ENCODE measurements at places on chromosomes 4 and X.

DNA sequence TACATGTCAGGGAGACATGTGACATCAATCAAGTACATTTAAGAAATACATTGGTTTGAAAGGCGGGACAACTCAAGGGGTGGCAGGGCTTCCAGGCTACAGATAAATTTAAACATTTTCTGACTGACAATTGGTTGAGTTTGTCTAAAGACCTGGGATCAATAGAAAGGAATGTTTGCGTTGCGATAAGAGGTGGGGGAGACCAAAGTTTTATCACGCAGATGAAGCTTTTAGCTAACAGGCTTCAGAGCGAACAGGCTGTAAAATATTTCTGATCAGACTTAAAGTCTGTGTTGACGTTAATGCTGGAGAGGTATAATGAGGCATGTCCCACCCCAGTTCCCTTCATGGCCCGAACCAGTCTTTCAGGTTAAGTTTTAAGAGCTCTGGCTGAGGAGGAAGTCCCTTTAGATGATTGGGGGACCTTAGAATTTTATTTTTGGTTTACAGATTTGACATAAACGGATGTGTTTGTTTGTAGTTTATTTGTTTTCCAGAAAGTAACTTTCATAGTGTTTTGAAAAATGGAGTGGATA lies 346.7 kb upstream of the RASGEF1B start:
- no peak for DNase-seq

- no peak for DNase-seq
Observed at GRCh38 chr4:87224141-87224923, 3.9 kb upstream of the KLHL8 start.

DNA sequence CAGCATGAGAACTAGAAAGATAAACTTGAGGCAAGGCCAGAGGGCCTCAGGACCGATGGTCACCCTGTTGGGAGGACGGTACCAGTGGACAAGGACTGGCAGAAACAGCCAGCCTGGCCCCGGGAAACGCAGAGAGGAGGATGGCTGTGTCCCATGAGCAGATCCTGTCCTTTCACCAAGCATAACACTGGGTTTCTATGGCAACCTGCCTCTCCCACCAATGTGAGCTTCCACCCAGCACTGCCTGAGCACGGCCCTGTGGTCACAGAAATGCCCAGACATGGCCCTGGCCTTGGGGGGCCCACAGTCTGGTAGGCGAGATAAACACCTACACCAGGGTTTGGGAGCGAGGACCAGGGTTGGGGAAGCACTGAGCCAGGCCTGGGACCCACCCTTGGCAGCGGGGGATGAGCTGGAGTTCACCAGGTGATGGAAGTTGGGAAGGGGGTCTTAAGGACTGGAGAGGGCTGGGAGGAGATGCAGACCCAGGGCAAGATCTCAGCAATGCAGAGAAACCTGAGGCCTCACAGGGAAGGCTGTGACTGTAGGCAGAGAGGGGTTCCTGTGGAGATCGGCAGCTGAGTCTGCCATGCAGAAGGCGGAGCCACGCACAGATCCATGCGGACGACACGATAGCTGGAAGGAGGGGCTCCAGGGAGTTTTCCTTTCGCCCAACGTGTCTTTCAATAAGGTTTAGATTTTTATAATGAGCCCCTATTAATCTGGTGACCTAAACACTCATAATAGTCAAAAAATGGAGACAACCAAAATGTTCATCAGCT lies 32.7 kb upstream of the CRMP1 start:
- no peak for DNase-seq

- no peak for DNase-seq
Observed at GRCh38 chr4:821181-821591, 4.7 kb downstream of the CPLX1 start.

DNA sequence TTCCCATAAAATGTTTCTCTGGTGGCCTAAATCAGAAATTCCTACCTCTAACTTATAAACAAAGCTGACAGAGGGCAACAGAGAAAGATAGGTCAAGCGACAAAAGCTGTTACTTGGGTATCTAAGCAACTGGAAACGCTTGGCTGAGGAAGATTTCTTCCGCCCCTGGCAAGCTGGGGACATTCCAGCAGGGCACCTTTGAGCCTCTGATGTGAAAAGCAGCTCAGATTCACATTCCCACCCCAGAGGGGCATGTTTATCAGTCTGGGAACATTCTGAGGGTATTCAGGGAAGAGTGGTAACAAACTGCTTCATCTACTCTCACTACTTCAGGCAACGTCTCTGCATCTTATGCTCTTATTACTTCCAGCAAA lies 3.5 kb upstream of the CDS1 start:
- DNase-seq: no peak

GRCh38 chr4:40388239-40388638 lies 53.1 kb downstream of the CHRNA9 start:
- DNase-seq: no peak

DNA sequence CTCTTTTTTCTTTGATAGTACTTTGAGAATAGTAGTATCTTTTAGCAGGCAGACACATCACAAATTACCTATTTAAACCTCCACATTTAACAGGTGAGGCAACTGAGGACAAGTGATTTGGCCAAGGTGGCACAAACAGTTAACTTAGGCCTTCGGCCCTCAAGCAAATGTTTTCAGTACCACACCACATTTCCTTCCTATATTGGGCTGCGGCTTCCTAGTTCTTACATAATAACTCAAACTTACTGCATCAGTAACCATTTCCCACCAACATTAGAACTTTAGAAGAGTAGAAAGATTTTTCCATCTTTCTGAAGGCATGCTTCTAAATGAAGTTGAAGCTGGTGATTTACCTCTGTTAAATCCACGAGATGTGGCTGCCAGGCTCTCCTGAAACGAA lies 63.2 kb upstream of the SLC4A4 start:
- DNase-seq: no peak

GRCh38 chrX:49230500-49231232 lies 2.5 kb downstream of the CACNA1F start:
- peak; percentile 50 for DNase-seq

DNA sequence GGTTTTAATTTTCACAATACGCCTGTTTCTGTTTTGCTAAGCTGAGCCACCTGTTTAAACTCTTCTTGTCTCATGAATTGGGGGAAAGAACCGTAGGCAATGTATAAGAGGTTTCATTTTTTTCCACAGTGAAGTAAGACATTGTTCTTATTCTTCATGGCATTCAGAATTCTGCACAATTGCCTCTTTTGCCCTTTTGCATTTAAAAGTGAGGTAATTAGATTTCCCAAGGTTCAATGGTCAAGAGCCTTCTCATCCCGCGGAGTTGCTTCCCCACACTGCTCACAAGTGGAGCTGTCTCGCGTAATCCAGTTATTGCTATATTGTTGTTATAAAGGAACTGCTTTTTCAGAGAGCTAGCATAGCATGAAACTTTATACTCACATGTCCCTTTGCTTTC lies 90.9 kb upstream of the SPRY1 start:
- DNase-seq: no peak

DNA sequence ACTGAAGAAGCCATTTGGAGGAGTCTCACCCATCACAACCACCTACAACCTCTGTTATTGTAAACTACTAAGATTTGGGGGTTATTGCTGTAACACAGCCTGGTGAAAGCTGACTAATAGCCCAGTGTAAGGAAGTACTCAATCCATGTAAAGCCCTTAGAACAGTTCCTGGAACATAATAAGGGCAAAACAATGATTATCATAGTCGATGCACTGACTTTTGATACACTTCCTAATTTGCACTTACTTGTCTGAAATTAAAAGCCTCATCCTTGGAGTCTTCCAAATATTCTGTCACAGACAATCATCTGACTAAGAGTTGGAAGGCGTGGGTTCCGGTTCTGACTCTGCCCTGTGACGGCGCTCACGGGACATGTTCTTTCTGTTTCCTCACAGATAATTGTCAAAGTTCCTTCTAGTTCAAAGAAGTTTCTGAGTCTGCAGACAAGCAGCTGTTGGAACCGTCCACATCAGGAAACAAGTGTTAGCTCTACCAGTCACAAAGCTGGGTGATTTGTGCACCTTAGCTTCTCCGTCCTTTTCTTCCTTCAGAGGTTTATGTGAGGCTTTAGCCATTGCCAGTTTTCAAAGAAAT lies 33.4 kb upstream of the RASGEF1B start:
- DNase-seq: peak; percentile 71

GRCh38 chr4:53706422-53707032 lies 115.2 kb upstream of the LNX1 start:
- DNase-seq: no peak

GRCh38 chr4:120773641-120774040 lies 148.9 kb downstream of the PRDM5 start:
- no peak for DNase-seq

DNA sequence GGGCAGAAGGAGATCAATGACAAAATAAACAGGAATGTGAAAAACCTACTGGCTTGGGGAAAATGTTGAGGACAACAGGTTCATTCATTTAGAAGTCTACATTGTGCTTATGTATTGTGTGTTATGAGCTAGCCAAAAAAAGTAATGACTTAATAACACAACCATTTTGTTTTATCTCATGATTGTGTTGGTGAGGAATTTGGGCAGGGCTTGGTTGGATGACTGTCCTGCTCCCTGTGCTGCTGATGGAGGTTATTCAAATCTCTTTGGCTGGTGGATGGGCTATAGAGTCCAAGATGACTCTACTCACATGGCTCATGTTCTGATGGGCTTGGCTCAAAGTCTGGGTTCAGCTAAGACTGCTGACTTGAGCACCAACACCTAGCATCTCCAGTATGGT lies 116.3 kb downstream of the HS3ST1 start:
- no peak for DNase-seq

GRCh38 chr4:12005471-12005870 lies 576.8 kb upstream of the HS3ST1 start:
- no peak for DNase-seq

DNA sequence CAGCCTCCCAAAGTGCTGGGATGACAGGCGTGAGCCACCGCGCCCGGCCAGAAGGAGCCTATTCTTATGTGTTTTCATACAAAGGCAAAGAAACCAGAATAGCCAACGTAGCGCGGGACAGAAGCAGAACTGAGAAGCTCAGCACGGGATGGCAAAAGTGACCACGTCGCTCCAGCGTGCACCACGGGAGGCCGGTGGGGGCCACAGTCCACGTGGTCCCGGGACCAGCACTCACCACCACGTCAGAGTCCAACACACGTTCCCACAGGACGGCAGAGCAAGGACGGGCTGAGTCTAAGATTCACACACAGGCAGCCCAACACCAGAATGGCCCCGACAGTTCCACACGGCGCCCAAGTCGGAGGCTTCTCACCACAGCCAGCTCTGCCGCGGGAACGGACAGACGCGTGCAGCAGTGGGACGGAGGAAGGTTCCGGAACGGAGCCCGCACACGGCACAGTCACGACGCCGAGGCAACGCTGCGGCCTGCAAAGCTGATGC lies 18.8 kb upstream of the GTPBP6 start:
- DNase-seq: no peak

GRCh38 chr4:29037501-29037900 lies 1682.7 kb upstream of the PCDH7 start:
- DNase-seq: no peak

DNA sequence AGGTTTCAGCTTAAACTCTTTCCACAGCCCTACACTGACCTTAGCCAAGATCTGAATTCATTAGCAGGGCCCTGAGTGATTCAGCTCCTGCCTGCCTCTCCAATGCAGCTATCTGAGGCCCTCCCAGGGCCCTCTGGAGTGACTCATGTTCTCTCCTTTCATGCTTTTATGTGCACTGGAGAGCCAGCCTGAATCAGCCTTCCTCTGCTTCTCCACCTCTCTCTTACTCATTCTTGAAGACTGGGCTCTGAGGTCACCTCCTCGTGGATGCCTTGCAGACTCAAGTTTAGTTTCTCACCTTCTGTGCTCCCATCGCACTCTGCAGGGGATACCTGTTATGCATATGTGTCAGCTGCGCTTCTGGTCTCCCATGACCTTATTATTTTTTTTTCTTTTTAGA lies 3.1 kb upstream of the OCIAD2 start:
- peak; percentile 33 for DNase-seq

DNA sequence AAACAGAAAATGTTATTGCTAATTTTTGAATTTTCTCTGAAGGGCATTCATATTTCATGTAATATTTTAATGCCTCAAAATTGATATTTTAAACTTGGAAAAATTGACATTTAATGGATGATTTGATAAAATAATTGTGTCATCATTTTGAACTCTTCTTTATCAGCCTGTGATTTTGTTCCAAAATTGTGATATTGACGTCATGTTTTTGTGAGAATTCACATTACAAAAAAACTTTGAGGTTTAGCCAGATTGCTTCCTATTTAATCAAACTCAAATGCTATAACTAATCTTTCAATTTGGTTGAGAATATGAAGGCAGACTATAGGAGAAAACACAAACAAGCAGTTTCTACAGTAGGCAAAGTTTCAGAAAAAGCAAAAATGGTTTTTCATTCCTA lies 137.4 kb downstream of the GRIA2 start:
- no peak for DNase-seq

- DNase-seq: no peak
Observed at GRCh38 chr4:67678612-67679011, 22.3 kb downstream of the UBA6 start.

DNA sequence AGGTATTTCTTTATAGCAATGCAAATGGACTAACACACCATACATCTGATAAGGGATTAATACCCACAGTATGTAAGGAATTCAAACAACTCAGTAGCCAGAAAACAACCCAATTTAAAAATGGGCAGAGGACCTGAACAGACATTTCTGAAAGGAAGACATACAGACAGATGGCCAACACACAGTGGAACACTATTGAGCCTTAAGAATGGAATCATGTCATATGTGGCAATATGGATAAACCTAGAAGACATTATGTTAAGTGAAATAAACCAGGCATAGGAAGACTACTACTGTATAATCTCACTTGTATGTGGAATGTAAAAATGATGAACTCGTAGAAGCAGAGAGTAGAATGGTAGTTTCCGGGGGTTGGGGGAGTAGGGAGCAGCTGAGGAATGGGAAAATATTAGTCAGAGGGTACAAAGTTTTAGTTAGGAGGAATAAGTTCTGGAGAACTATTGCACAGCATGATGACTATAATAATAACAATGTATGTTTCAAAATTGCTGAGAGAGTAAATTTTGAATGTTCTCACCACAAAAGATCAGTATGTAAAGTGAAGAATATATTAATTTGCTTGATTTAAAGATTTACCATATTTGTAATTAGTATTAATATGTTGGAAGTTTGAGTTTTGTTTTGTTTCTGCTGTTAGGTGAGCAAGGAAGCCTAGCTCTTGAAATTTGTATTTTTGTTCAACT lies 25.2 kb downstream of the WDR44 start:
- DNase-seq: no peak

- no peak for DNase-seq
Observed at GRCh38 chr4:1746919-1747602, 25.7 kb downstream of the TACC3 start.

- DNase-seq: no peak
Observed at GRCh38 chr4:84790769-84791565, 175.5 kb downstream of the WDFY3 start.

GRCh38 chrX:1537031-1537715 lies at the start of gene P2RY8:
TSS of gene P2RY8 (minus strand) at chrX:1537185. CDS start at chrX:1466558, 70,627 bp downstream.
- peak; percentile 62 for DNase-seq

GRCh38 chrX:24842486-24842885 lies 148.8 kb downstream of the POLA1 start:
- no peak for DNase-seq

DNA sequence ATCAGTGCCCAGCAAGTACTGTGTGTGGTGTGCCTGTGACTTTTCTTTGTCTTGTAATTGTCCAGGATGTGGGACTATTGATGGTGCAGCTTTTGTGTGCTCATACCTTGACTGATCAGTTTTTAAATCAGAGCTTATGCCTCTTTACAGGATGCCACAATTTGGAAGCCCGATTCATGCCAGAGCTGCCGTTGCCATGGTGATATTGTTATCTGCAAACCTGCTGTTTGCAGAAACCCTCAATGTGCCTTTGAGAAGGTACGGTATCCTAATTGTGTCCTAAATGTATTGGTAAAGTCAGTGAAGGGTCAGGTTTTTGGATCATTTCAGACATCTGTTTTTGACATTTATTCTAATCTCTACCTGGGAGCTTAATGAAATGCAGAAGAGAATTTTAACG lies 180.2 kb downstream of the FRAS1 start:
- no peak for DNase-seq
